NCI-H524 treated with DMSO at 0.1 percent for 48 hours (cell line): ENCODE measurements at places on chromosomes 11 and 22.

DNA sequence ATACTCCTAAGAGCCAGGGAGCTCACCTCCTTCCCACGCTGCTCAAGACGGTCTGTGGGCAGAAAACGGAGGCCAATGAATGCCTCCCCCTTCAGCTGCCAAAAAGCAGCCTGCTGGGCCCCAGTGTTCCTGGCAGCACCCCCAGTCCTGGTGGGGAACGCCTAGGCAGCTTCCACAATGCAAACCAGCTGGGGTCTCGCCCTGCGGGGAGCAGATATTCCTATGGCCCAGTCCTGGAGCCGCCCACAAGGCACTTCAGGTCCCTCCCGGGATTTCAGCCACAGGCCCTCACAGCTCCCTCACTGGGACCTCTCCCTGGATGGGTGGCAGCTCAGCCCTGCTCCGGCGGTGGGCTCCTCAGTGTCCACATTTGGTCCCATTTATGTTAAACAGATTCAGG lies 29.2 kb downstream of the A4GALT start:
- DNase-seq, result no peak

DNA sequence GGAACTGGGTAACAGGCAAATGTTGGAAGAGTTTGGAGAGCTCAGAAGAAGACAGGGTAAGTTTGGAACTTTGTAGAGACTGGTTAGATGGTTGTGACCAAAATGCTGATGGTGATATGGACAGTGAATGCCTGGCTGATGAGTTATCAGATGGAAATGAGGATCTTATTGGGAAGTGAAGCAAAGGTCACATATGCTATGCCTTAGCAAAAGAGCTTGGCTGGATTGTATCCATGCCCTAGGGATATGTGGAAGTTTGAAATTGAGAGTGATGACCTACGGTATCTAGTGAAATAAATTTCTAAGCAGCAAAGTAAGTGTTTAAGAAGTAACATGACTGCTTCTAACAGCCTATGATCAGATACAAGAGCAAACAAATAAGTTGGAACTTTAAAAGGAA lies 17.8 kb downstream of the BBOX1 start:
- no peak for DNase-seq

DNA sequence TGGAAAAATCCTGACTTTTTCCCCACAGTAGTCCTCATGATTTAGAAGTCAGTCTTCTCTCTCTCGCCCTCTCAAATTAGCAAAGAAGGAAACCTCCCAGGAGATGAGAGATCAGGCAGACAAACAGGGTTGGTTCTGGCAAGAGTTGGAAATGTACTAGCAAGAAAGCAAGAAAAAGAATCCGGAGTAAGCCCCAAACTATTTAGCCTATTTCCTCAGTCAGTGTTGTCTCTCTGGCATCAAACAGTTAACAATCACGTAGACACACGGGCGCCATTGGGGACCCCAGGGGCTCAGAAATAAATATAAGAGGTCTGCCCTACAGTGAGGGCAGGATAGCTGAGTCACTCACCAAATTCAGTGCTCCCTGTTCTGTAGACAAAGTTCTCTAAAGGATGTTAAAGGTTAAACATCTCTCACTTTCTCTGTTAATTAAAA lies 4.7 kb downstream of the C11orf52 start:
- DNase-seq, result no peak

DNA sequence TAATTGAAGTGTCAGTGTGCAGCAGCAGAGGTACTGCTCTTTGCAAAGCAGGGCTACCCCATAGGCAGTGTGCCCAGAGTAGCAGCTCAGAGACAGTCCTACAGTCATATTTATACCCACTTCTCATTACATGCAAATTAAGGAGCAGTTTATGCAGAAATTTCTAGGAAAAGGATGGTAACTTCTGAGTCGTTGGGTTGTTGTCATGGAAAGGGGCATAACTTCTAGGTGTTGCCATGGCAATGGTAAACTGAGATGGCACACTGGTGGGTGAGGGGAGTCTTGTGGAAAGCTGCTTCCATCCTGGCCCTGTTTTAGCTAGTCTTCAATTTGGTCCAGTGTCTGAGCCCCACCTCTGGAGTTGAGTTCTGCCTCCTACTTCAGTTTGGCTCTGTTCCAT lies 77.4 kb downstream of the MN1 start:
- DNase-seq, result no peak

DNA sequence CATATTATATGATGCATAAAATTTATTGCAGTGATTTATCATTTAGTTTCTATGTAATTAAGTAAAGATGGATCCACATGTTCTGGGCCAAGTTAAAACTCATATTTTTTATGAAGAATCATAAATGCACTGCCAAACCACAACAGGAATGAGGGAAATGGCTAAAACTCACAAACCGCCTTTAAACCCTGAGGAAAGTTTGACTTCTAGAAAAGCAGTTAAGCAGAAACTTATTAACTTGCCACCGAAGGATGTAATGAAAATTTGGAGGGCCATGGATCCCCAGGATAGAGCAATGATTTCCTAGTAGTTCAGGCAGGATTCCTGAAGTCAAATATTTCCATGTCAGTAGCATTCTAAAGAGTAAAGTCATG lies 218.3 kb upstream of the CTSC start:
- no peak for DNase-seq
